ENCODE measurements at places on chromosomes 13 and 19.

DNA sequence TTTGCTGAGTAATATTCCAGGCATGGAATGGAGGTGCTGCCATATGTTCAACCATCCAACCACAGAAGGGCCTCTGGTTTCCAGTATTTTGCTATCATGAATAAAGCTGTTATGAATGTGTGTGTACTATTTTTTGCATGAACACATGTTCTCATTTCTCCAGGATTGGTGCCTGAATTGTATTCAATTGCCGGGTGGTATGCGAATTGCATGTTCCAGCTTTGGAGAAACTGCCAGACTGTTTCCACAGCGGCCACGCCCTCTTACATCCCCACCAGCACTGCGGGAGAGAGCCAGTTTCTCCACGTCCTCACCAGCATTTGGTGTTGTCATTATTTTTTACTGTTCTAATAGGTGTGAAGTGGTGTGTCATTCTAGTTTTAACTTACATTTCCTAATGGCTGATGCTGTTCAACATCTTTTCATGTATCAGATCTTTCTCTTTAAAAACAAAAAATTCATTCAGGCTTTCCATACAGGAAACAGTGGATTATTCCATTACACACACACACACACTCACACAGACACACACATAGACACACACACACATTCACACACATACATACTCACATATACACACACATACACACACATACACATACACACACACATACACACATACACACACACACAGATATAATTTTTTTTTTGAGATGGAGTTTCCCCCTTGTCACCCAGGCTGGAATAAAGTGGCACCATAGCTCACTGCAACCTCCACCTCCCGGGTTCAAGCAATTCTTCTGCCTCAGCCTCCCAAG lies 154.1 kb downstream of the PTPRS start:
- no peak for DNase-seq

- no peak for DNase-seq
Measured at GRCh38 chr13:27035892-27036235, 135.7 kb downstream of the USP12 start.

GRCh38 chr19:50416034-50416977 lies 2.4 kb upstream of the SPIB start:
- no peak for DNase-seq

GRCh38 chr19:1270213-1270853 lies 1.2 kb downstream of the CIRBP start:
- DNase-seq, result no peak

GRCh38 chr13:29227576-29227975 lies 367.9 kb downstream of the SLC7A1 start:
- no peak for DNase-seq

DNA sequence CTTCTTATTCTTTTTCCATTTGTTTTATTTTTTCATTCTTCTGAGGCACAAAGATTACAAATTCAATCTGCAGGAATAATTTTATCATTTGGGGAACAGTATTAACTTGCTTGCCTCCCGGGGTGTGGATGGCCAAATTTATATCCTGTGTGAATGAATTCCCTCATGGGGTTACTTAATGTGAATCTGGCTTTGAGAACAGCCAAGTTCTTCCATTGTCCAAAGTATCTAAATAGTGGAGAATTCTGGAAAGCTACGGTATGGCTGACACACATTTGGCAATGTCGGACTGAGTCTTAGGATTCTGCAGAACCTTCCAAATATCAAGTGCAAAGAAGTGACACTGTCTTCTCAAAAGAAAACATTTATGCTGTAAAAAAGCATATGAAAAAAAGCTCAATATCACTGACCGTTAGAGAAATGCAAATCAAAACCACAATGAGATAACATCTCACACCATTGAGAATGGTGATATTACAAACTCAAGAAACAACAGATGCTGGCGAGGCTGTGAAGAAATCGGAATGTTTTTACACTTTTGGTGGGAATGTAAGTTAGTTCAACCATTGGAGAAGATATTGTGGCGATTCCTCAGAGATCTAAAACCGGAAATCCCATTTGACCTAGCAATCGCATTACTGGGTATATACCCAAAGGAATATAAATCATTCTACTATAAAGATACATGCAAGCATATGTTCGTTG lies 620.2 kb downstream of the EFNB2 start:
- no peak for DNase-seq

DNA sequence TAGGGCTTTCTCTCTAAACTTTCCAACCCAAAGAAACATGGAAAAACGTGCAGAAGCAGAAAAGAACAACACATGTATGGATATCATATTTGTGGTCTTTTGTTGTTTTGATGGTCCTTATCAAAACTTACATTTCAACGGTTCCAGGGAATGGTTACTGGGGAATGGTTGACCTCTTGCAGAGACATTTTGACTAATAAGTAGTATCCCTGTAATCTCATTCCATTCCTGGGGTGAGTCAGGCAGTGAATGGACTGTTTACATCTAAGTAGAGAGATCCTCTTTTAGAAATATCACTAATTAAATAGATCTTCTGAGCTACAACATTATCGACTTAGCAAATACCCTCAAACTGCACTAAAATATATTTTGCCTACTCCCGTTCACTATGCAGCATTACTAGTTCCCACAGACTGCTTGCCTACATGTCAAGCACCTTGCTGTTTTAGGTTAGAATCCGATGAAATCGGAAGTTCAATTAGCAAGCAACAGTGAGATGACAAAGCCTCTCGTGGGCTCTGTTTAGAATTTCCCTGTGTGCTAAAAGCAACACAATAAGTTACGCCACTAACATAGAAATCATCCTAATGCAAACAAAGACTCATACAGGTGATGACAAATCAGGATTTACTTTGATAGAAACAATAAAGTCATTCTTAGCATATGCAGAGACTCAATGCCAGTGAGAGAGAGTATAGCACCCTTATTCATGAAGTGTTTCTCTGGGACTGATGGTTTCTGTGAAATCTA lies 797.7 kb upstream of the ARGLU1 start:
- DNase-seq, result no peak

DNA sequence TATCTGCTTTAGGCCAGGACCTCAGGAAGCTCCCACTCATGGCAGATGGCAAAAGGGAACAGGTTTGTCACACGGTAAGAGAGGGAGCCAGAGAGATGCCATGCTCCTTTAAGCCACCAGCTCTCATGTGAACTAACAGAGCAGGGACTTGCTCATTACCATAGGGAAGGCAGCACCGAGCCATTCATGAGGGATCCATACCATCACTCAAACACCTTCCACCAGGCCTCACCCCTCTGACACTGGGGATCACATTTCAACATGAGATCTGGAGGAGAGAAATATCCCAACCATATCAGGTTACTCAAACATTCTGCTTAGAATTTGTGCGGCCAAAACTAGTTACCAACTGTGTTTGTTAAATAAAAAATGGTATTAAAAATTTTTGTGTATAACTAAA lies 427.0 kb downstream of the UQCRFS1 start:
- DNase-seq, result no peak

GRCh38 chr13:38697628-38698333 lies 10.9 kb downstream of the FREM2 start:
- DNase-seq, result no peak

DNA sequence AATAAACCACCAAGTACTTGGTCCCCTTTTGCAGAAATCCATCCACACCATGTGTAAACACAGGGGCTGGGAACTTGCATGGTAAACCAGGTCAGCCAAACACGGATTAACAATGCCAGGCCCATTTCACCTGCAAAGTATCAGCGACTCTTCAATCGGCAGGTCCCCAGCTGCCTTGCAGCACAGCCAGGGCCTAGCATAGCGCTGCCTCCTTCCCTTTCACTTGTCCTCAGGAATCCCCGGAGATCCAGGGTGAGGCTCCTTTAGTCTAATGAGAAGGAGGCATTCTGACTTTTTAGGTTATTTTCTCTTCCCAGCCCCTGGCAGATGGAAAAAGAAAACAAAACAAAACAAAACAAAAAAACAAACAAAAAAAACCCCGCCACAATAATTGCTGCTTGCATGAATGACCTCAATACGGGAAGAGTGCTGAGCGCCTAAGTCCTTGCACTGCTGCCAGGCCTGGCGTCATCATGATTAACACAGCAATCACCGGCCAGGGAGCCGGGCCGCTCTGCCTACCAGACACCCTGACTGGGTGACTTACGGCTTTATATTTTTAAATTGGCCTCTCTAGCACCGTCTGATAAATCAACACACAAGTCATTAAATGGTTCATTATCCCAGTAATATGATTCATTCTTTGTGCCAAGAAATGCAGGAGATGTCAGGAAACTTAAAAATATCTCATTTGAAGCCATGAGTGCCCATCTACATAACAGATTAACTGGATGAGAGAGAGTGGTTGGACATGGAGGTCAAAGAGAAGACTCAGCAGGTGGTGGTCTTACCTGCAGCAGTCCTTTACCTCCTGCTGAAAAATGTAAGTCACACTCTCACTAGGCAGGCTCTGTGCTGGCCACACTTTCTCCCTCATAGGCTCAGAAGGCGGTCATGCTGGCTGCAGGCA lies 692.7 kb downstream of the UQCRFS1 start:
- DNase-seq, result peak; percentile 6

DNA sequence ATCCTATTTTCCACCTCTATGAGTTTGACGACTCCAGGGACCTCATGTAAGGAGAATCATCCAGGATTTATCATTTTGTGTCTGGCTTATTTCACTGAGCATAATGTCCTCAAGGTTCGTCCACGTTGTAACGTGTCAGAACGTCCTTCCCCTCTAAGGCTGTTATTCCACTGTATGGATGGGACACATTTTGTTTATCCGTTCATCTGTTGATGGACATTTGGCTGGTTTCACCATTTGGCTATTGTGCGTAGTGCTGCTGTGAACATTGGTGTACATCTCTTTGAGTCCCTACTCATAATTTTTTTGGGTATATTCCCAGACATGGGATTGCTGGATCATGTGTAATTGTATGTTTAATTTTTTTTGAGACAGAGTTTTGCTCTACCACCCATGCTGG lies 21.5 kb downstream of the CRTC1 start:
- DNase-seq, result no peak

GRCh38 chr13:37295573-37295972 lies 190.1 kb upstream of the CSNK1A1L start:
- no peak for DNase-seq

DNA sequence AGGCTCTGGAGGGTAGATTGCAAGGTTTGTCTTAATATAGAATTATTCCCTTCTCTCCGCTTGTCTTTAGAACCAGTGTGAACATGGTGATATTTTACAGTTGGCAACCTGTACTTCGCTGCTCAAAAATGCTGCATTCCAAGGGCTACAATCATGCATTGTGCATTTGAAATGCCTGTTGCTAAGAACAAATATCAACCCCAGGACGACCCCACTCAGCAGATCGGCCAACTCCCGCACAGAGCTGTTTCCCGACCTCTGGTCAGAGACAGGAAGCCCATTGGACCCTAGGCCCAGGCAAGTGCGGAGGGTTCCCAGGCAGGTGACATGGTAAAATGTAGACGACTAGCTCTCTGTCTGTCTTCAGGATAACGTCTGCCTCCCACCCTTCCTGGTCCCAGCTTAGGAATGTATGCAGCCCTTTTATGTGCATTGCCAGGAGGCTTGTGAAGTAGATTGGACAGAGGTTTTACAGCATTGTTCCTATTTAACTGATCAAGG lies 263.5 kb downstream of the FOXO1 start:
- DNase-seq, result no peak

- DNase-seq, result no peak
Measured at GRCh38 chr19:41705393-41706174, 2.8 kb upstream of the CEACAM5 start.

GRCh38 chr19:49869009-49869483 lies 1.7 kb upstream of the PNKP start:
- DNase-seq, result peak; percentile 88

DNA sequence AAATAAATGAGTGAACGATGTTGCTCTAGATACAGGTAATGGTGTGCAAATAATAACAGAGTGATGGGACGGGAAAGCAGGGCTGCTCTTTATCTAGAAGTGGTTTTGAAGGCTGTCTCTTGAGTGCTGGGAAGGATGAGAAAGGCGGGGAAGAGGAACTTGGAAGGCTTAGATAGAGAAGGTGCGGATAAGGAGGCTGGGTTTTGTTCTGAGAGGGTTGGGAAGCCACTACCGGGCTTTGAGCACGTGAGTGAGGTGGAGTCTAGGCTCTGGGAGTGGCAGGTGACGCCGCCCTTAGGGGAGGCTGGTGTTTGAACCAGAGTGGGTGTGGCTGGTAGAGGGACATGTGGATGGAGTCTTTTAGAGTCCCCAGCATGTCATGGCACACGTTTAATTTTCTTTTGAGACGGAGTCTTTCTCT lies 811 bp downstream of the ARMC6 start:
- DNase-seq, result peak; percentile 19

GRCh38 chr19:57135797-57136196 lies 9.2 kb downstream of the ZIM3 start:
- no peak for DNase-seq

GRCh38 chr13:27138457-27139093 lies 33.0 kb downstream of the USP12 start:
- no peak for DNase-seq

GRCh38 chr13:79392882-79393563 lies 13.0 kb downstream of the RBM26 start:
- DNase-seq, result no peak

DNA sequence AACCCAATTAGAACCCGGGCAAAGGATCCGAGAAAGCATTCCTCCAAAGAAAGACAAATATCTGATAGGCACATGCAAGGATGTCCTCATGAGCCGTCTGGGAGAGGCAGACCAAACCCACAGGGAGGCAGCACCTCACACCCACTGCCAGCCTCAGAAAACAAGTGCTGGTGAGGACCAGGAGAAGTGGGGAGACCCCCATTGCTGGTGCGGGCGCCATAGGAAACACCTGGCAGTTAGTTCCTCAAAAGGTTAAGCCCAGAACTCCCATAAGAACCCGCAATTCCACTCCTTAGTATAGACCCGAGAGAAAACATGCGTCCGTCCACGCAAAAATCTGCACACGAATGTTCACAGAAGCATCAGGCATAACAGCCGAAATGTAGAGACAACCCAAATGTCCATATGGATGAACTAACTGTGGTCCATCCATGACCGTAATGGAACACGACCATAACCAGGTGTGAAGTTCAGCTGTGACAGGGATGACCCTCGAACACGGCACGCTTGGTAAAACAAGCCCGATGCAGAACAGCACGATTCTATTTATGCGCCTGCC lies 7.9 kb downstream of the ZNF787 start:
- no peak for DNase-seq

DNA sequence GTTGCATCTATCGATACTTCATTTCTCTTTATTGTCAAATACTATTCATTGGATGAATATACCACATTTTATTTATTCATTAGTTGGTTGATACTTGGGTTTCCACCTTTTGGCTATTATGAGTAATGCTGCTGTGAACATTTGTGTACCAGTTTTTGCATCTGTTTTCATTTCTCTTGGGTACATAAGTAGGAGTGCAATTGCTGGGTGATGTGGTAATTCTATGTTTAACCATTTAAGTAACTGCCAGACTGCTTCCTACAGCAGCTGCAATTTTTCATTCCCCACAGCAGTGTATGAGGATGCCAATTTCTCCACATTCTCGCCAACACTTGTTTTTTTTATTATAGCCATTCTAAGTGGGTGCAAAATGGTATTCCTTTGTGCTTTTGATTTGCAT lies 2.6 kb downstream of the KCNJ14 start:
- no peak for DNase-seq

- DNase-seq, result no peak
Measured at GRCh38 chr13:60655256-60655655, 258.2 kb downstream of the TDRD3 start.

All from caudate nucleus (tissue), 63 donors.